Activated CD8-positive, alpha-beta T cell treated with anti-CD3 and anti-CD28 coated beads, Interleukin-2, amount 10 ng/mL, durations not matched to agents 7 days and 5 days (primary cell): ENCODE measurements at places on chromosomes 4 and X. TPM values are rescaled to one million over a fixed set of nuclear protein-coding genes. Genes with fewer than 3 reads are reported as not detected.

GRCh38 chr4:21307709-21308108 lies 607.5 kb downstream of the PACRGL start:
- no peaks in the 10 kb centered on the region for H3K4me1 ChIP-seq
- DNase-seq = no peak
- no peaks in the 10 kb centered on the region for H3K36me3 ChIP-seq
- no peak overlapping the region for H3K27ac ChIP-seq
- no peak overlapping the region for H3K4me3 ChIP-seq

DNA sequence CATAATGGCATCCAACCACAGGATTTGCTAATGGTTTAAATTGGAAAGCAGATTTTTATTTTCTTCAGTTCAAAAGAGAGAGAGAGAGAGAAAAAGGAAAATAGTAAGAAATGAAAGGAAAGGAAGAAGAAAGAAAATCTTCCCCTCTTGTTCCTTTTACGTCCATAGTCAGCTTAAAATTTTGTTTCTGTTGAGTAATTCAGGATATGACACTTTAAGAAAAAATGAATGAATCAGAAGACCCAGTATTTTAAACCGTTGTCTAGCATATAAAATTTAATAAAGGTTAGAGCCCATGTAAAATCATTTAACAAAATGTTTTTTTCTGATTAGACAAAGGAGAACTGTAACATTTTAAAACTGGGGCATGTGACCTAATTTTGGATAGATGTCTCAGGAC lies 391.8 kb upstream of the EPHA5 start:
- H3K4me3 ChIP-seq = no peak overlapping the region
- no peak overlapping the region for H3K27ac ChIP-seq
- no peaks in the 10 kb centered on the region for H3K27me3 ChIP-seq
- no peak for DNase-seq
- H3K4me1 ChIP-seq = no peaks in the 10 kb centered on the region

GRCh38 chrX:37666516-37666915 lies 19.1 kb upstream of the XK start:
- no peak for DNase-seq
- no peak overlapping the region for H3K27ac ChIP-seq
- peaks cover 2% of the 10 kb centered on the region for H3K27me3 ChIP-seq
- no peaks in the 10 kb centered on the region for H3K36me3 ChIP-seq
- no peak overlapping the region for H3K4me3 ChIP-seq

DNA sequence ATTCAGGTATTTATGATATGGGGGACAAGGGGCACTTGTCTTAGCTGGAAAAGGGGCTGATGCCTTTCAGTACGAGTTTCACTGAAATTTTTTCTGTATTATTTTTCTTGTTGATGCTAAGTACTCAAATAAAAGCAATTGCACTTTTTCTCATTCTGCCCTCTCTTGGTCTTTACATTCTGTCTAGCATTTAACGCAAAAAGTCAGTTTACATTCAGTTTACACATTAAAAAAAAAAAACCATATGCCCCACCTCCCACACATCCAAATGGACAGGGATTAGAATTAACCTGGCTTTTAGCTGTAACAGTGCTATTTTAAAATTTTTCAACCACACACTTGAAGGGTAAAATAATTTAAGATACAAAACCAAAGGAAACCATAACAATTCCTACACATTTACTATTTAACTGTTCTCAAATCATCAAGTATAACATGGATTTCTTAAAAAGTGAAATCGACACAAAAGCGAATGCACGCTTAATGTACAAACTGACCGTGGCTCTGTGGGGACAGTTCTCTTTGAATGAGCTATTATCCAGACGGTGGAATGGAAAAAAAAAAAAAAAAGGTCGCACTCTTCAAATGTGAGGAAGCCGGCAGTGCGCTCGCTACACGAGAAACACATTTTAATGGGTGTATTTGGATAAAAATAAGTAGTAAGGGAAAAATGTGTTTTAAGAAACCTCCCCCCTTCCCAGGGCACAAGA lies 1.4 kb downstream of the AMMECR1 start:
- peak overlapping the region; percentile 81 for H3K4me3 ChIP-seq
- no peaks in the 10 kb centered on the region for H3K36me3 ChIP-seq
- peak overlapping the region; percentile 87 for H3K27ac ChIP-seq

- H3K36me3 ChIP-seq = no peaks in the 10 kb centered on the region
- peaks cover 66% of the 10 kb centered on the region for H3K27me3 ChIP-seq
- peaks cover 5% of the 10 kb centered on the region for H3K4me1 ChIP-seq
- H3K4me3 ChIP-seq = no peak overlapping the region
- no peak for DNase-seq
- no peak overlapping the region for H3K27ac ChIP-seq
Observed at GRCh38 chr4:105896984-105897775, 1.9 kb downstream of the NPNT start.

GRCh38 chrX:134246282-134246681 lies 9.3 kb downstream of the CCDC160 start:
- no peak overlapping the region for H3K27ac ChIP-seq
- H3K27me3 ChIP-seq = peaks cover 2% of the 10 kb centered on the region
- peaks cover 4% of the 10 kb centered on the region for H3K4me1 ChIP-seq
- H3K36me3 ChIP-seq = no peaks in the 10 kb centered on the region

DNA sequence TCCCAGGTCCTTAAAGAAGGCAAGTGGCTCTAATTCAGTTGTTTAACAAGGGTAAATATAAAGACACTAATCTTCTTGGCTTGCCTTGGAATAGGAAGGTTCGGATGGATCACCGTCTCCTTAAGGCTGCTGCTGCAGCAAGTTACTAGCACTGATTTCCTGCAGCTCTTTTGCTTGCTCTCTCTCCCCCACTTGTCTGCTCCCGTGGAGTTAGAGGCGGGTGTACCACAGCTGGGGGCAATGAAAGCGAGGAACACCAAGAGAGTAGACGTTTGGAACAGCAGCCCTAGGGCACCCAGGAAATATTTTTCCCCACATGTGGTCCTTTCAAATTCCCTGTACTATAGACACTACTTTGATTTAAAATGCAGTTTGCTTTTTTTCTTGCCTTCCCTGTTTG lies 202.2 kb downstream of the SH2D1A start:
- no peak overlapping the region for H3K27ac ChIP-seq
- no peak overlapping the region for H3K4me3 ChIP-seq
- no peaks in the 10 kb centered on the region for H3K27me3 ChIP-seq
- H3K36me3 ChIP-seq = no peaks in the 10 kb centered on the region

DNA sequence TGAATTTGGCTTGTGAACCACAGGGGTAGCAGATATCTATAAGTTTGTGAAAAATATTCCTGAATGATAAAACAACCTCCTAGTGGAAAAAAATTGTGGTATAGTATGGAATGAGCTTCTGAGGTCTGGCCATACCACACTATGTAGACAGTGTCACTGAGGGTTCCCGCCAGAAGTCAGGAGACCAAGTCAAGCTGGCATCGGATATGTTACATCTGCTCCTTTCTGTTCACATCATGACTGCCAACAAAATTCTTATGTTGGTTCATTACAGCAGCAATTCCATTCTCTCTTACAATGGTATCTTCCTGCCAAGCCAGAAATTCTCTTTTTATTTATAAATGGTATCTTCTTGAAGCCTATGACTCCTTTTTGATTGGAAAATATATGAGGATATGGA lies 273.0 kb downstream of the PPP3CA start:
- H3K27me3 ChIP-seq = no peaks in the 10 kb centered on the region
- no peaks in the 10 kb centered on the region for H3K36me3 ChIP-seq
- H3K27ac ChIP-seq = no peak overlapping the region
- no peak overlapping the region for H3K4me3 ChIP-seq

GRCh38 chrX:7145454-7145853 lies 2.1 kb upstream of the STS start:
- peaks cover 7% of the 10 kb centered on the region for H3K36me3 ChIP-seq
- no peaks in the 10 kb centered on the region for H3K27me3 ChIP-seq
- peaks cover 24% of the 10 kb centered on the region for H3K4me1 ChIP-seq
- no peak for DNase-seq

ARMCX4 gene
- 1.2 TPM for total RNA-seq

GRCh38 chr4:109472343-109472761 lies 38.7 kb downstream of the SEC24B start:
- no peaks in the 10 kb centered on the region for H3K27me3 ChIP-seq
- H3K27ac ChIP-seq = no peak overlapping the region
- H3K36me3 ChIP-seq = peaks cover 39% of the 10 kb centered on the region

GRCh38 chr4:2934077-2934812 lies 29.0 kb downstream of the NOP14 start:
- H3K4me1 ChIP-seq = peaks cover 53% of the 10 kb centered on the region
- H3K36me3 ChIP-seq = peaks cover 50% of the 10 kb centered on the region
- H3K27me3 ChIP-seq = no peaks in the 10 kb centered on the region
- peak overlapping the region; percentile 84 for H3K4me3 ChIP-seq
- H3K27ac ChIP-seq = peak overlapping the region; percentile 75

DNA sequence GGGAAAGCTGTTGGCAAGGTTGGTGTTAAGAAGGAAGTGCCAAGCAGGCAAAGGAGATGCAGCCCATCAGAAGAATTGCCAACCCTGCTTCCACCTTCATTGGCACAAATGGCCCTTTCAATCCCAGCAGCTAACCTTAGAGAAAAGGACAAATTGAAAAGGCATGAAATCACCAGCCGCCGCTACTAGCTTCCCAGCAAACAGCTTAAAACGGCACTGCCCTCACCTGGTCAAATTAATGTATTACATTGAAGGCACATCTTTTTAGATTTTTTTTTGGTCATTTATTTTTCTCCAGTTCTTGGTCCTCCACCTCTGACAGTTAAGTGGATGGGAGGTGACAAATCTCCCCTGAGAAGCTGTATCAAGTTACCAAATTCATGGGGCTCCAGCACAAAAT lies 51.0 kb upstream of the NHSL2 start:
- no peak overlapping the region for H3K27ac ChIP-seq
- peak; percentile 41 for DNase-seq
- H3K4me1 ChIP-seq = no peaks in the 10 kb centered on the region
- no peaks in the 10 kb centered on the region for H3K36me3 ChIP-seq
- peaks cover 16% of the 10 kb centered on the region for H3K27me3 ChIP-seq

DNA sequence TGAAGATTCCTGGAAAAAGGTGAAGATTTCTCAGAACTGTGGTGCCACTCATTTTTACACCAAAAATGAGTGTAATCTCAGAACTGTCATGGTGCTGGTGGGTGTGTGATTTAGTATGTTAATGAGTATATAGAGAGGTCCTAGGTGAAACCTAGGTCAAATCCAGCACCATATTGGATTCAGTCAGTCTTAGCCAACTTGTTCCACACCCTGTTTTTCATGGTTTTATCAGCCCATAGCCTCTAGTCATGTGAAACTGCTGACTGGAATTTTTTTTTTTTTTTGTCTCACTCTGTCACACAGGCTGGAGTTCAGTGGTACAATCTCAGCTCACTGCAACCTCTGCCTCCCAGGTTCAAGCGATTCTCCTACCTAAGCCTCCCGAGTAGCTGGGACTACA lies 58.0 kb downstream of the LAS1L start:
- DNase-seq = no peak
- H3K4me3 ChIP-seq = no peak overlapping the region
- no peaks in the 10 kb centered on the region for H3K36me3 ChIP-seq
- no peaks in the 10 kb centered on the region for H3K4me1 ChIP-seq
- H3K27ac ChIP-seq = no peak overlapping the region

ADH7 gene
- total RNA-seq = not detected
